ENCODE measurements at places on chromosomes 7 and 10.
A peak's percentile ranks its signal among the peaks of the same experiment; 100 is the strongest.

GRCh38 chr7:77290425-77290824 is 90.8 kb upstream of the FGL2 start:
- no peaks in the 10 kb centered on the region for H3K4me1 ChIP-seq
- DNase-seq, result no peak
- no peaks in the 10 kb centered on the region for H3K36me3 ChIP-seq
- H3K27me3 ChIP-seq, result no peaks in the 10 kb centered on the region
- H3K27ac ChIP-seq, result no peak overlapping the region
- no peak overlapping the region for H3K4me3 ChIP-seq

DNA sequence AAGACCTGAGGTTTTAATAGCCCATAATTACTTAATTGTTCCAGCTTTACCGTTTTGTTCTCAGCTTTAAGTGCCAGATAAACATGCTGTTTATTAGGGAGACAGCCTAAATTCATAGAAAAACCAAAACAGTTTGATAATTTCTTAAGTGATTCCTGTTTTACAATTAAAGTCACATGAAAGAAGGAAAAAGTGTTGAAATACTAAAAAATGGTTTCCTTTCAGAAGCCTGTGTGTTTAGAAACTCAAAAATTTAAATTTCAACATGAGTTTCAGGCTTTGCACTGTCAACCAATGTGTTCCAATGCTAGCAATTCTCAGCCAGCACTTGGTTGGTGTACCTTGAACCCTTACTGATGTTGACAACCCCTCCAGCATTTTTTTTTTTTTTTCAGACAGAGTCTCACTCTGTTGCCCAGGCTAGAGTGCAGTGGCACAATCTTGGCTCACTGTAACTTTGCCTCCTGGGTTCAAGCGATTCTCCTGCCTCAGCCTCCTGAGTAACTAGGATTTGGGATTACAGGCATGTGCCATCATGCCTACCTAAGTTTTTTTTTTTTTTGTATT is 135.3 kb downstream of the ICA1 start:
- DNase-seq, result no peak
- H3K36me3 ChIP-seq, result no peaks in the 10 kb centered on the region
- no peaks in the 10 kb centered on the region for H3K27me3 ChIP-seq
- no peak overlapping the region for H3K4me3 ChIP-seq
- H3K4me1 ChIP-seq, result no peaks in the 10 kb centered on the region

- no peak overlapping the region for H3K27ac ChIP-seq
- H3K4me3 ChIP-seq, result no peak overlapping the region
- no peaks in the 10 kb centered on the region for H3K36me3 ChIP-seq
- no peaks in the 10 kb centered on the region for H3K27me3 ChIP-seq
- DNase-seq, result no peak
Observed at GRCh38 chr10:97882142-97883091, 32.8 kb downstream of the GOLGA7B start.

DNA sequence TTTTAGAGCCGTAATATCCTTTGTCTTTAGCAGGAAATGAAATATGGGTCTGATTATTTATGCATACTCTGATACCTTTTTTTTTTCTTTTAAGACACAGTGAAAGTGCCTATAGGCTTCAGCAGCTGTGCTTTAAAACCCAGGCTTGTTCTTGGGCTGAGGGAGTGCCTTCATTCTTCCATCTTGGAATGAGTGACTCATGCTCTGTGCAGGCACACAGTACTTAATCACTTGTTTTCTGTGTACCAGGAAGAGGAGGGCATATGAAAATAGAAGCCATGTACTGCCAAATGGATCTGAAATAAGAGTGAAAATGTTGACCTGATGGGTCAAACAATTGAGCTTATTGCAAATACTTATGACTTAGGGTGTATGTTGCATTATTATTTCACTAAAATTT is 12.0 kb downstream of the INPP5F start:
- H3K36me3 ChIP-seq, result no peaks in the 10 kb centered on the region
- no peak for DNase-seq
- H3K27me3 ChIP-seq, result no peaks in the 10 kb centered on the region
- peaks cover 15% of the 10 kb centered on the region for H3K4me1 ChIP-seq
- no peak overlapping the region for H3K27ac ChIP-seq

DNA sequence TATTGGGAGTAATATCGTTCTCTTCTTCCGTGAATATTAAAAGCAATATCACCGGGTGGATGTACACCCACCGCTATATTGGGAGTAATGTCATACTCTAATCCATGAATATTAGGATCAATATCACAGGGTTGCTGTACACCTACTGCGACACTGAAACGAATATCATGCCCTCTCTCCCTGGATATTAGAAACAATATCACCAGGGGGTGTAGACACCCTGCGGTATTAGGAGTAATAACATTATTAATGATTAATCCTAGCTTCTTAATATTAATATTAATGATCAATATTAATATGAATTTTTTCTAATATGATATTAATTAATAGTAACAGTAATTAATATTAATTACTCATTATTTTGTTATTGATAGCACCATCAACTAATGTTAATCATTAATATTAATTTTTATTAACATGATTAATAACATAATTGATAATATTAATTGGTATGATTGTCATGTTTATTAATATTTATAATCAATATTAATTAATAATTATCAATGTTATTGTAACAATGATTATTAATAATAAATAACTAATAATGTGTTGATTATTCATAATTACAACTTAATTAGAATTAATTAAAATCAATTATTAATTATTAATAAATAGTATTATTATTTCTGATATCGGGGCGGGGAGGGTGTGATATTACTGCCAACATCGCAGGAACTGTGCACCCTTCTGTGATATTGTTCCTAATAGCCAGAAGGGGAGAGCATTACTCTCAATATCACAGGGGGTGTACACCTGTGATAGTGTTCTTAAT is 121.3 kb upstream of the C1GALT1 start:
- H3K36me3 ChIP-seq, result no peaks in the 10 kb centered on the region
- no peaks in the 10 kb centered on the region for H3K4me1 ChIP-seq
- H3K4me3 ChIP-seq, result no peak overlapping the region
- no peak overlapping the region for H3K27ac ChIP-seq
- no peak for DNase-seq
- no peaks in the 10 kb centered on the region for H3K27me3 ChIP-seq

- H3K4me1 ChIP-seq, result peaks cover 18% of the 10 kb centered on the region
- no peak overlapping the region for H3K4me3 ChIP-seq
- no peaks in the 10 kb centered on the region for H3K36me3 ChIP-seq
- H3K27ac ChIP-seq, result no peak overlapping the region
- no peak for DNase-seq
- H3K27me3 ChIP-seq, result no peaks in the 10 kb centered on the region
Observed at GRCh38 chr7:127899411-127899810, 131.8 kb downstream of the LRRC4 start.

- DNase-seq, result no peak
- no peak overlapping the region for H3K4me3 ChIP-seq
Observed at GRCh38 chr7:43038254-43038653, 74.2 kb upstream of the HECW1 start.

GRCh38 chr7:155351120-155351870 is 53.6 kb downstream of the INSIG1 start:
- no peaks in the 10 kb centered on the region for H3K27me3 ChIP-seq
- no peak overlapping the region for H3K27ac ChIP-seq
- peaks cover 8% of the 10 kb centered on the region for H3K4me1 ChIP-seq
- no peak for DNase-seq
- no peak overlapping the region for H3K4me3 ChIP-seq

DNA sequence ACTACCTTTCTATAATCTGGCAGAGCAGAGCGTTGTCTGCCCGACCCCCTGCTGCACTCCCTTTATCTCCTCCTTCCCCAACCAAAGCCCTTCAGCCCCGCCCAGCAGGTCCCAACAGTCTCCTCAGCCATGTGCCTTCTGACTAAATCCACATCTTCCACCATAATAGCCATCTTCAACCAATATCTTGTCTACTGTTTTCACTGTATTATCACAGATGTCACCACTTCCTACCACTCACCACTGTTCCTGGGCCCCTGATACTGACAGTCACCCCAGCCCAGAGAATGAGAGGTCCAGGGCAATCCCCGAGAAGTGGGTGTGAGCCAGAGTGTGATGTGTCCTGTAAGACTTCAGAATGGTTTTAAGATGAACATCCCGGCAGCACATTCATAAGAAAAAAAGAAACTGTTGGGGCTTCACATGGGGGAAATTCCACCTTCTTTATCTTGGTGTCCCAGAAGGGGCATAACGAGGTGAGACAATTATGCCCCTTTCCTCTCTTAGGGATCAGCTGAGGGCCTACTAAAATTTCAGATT is 25.3 kb downstream of the CCDC6 start:
- H3K27ac ChIP-seq, result no peak overlapping the region
- DNase-seq, result no peak
- no peak overlapping the region for H3K4me3 ChIP-seq
- H3K36me3 ChIP-seq, result no peaks in the 10 kb centered on the region
- peaks cover 4% of the 10 kb centered on the region for H3K4me1 ChIP-seq

DNA sequence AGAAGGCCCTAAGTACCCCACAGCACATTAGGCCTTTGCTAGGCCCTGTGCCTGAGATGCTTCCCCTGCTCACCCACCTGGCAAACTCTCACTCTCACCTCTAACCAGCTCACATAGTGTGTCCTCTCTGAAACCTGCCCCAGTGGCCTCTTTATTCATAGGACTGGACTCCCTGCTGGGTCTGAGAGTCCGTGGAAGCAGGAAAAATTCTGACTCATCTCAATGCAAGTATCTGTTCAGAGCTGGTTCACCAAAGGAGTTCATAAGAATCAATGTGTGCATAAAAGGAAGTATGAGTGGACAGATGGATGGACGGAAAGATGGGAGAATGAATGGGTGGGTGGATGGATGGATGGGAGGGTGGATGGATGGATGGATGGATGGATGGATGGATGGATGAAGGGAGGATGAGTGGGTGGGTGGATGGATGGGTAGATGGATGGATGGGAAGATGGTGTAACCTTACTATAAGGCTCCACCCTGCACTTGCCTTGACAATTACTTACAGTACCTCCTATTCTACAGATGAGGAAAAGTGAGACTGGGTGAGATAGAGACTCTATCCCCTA is 111.2 kb upstream of the ZMIZ1 start:
- no peak overlapping the region for H3K4me3 ChIP-seq
- no peak overlapping the region for H3K27ac ChIP-seq
- DNase-seq, result no peak
- no peaks in the 10 kb centered on the region for H3K36me3 ChIP-seq
- H3K4me1 ChIP-seq, result 0 out of 2 replicates have a peak, but pooled peaks cover 2% of the 10 kb centered on the region

- DNase-seq, result no peak
- H3K27me3 ChIP-seq, result no peaks in the 10 kb centered on the region
- H3K4me3 ChIP-seq, result no peak overlapping the region
- no peak overlapping the region for H3K27ac ChIP-seq
- H3K36me3 ChIP-seq, result no peaks in the 10 kb centered on the region
- no peaks in the 10 kb centered on the region for H3K4me1 ChIP-seq
Observed at GRCh38 chr7:2939193-2939885, 95.2 kb upstream of the GNA12 start.

- peaks cover 46% of the 10 kb centered on the region for H3K27me3 ChIP-seq
- H3K36me3 ChIP-seq, result no peaks in the 10 kb centered on the region
- peak; percentile 59 for DNase-seq
- H3K4me1 ChIP-seq, result peaks cover 5% of the 10 kb centered on the region
- H3K27ac ChIP-seq, result no peak overlapping the region
Observed at GRCh38 chr10:7407368-7408290, 3.2 kb downstream of the SFMBT2 start.

DNA sequence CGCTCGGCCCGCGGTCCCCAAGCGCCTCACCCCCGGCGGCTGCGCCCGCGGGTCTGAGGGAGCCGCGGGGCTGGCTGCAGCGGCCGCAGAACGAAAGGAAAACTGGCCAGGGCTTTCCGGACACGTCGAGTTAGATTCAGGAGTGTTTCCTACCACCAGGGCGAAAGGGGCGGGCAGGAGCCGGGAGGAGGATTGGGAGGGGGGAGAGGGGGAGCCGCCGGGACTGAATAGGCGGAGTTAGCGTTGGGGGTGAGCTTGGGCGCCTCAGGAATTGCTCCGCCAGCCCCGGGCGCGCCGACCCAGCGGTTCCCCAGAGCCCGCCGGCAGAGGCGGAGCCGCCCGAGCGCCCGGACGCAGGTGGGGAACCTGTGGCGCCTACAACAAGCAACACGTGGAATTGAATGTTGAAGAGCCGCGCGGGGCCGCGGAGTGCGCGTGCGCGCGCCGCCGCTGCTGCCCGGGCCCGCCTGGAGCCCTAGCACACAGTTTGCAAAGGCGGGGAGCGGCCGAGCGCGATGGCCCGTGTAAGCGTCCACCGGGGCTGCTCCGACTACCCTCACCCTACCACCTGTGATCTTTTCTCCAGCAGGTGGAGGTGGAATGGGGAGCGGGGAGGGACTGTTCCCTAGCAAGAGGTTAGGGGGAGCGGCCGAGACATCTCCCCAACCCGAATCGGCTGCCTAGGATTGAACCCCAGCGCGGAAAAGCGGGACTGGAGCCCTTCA is at the start of gene CADPS2:
Gene CADPS2, minus strand, starts transcription at position 104 of the 725 bp plus-strand sequence. CDS start 123 bp downstream, outside the sequence.
- peaks cover 2% of the 10 kb centered on the region for H3K4me1 ChIP-seq
- H3K4me3 ChIP-seq, result peak within 1 kb of the TSS; percentile 82
- DNase-seq, result peak; percentile 59
- H3K27ac ChIP-seq, result no peak within 1 kb of the TSS

Measured in H1 (cell line).